ENCODE measurements at places on chromosomes 1 and 21.

GRCh38 chr1:109618661-109619575 lies 498 bp downstream of the GNAT2 start:
- DNase-seq: no peak

- DNase-seq: no peak
Measured at GRCh38 chr21:34534522-34534921, 22.5 kb upstream of the KCNE1 start.

- no peak for DNase-seq
Measured at GRCh38 chr21:16589006-16589898, 859.5 kb downstream of the USP25 start.

DNA sequence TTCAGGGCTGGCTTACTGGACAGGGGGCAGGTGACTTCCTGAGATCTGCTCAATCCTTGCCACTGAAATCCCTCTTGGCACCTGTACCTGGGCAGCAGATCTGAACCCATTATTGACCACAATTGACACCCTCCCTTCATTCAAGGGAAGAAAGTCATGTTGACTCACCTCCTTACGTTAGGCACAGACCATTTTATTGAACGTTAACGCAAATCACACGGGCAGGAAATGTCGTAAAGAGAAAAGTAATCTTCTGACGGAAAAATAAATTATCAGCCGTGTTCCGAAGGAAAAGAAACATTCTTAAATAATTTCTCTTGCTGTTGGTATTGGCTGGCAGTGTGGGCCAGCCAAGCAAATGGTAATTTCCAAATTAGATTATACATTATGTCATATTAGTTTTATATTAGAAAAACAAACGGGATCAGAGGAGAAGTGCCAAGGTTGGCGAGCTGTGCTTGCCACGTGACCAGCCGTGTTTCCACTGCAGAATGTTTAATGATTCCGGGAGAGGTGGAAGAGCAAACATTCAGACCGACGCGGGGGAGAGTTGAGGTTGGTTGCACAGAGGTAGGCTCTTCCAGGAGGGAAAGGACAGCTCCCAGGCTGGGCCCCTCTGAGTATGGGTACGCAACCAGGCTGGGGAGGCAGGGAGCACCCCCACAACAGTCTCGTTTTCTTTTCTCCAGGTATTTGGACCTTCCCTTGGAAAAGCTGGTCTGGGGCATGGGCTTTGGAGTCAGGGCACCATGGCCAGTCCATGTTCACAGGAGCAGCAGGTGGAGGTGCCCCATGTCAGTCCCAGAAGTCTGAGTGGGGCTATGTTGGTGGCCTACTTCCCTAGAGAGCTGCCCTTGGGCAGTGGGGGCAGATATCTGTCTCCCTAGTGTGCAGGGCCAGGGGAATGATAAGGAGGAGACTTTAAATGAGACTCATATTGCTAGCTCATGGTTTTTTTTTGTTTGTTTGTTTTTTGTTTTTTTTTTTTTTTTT lies 121.1 kb downstream of the FOXD2 start:
- no peak for DNase-seq

DNA sequence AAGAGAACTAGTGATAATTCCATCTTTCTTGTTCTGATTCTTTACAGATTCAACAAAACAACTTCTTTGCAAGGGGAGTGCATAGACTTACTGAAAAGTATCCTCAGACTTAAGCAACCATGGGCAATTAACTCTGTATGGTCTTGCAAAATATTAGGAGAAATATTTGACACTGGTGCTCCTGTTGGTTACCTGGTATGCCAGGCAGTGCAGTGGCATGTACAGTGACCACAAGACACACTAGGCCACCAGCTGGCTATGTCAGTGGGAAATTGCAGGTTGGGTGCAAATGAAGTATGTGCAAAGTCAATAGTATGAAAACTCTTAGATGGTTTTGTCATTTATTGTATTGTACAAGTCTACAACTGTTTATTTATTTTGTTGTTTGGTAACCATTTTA lies 34.5 kb downstream of the EPS15 start:
- DNase-seq: no peak

DNA sequence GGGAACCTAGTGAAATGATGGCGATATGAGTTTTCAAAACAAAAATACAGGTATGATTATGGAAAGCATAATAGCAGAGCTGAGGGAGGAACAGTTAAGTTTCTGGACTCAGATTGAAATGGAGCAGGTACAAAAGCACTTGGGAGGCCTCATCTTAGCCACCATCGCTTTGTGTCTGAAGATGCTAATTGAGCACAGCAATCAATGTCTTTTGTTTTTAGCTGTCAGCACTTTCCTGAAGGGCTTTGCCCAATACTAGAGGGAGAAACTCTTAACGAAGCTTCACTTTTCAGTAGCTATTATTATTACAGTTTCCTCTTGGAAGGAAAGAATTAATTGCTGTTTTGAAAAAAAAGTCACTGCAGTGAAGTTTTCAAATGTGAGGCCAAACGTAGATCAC lies 348.7 kb downstream of the RWDD3 start:
- DNase-seq: no peak

GRCh38 chr1:25765923-25766589 lies 33.9 kb upstream of the SELENON start:
- DNase-seq: no peak

GRCh38 chr1:58997060-58997411 lies 213.2 kb upstream of the JUN start:
- DNase-seq: no peak

DNA sequence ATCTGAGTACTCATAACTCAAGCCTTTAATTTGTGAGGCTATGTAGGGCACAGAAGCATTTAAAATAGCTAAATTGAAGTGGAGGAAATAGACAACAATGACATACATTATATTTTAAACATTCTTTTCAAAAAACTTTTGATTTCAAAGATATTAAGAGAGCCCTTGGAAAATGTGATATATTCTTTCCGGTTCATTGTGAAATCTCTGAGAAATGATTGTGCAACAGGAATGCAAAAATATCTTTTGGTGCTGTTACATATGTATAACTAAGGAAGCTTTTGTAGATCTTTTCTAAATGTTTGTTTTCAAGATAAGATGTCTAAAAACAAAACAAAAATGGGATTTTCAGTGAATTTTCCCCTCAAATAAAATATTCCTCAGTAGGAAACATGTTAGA lies 185.2 kb downstream of the LEPR start:
- no peak for DNase-seq

- no peak for DNase-seq
Measured at GRCh38 chr1:236457775-236458174, 63.7 kb downstream of the EDARADD start.

DNA sequence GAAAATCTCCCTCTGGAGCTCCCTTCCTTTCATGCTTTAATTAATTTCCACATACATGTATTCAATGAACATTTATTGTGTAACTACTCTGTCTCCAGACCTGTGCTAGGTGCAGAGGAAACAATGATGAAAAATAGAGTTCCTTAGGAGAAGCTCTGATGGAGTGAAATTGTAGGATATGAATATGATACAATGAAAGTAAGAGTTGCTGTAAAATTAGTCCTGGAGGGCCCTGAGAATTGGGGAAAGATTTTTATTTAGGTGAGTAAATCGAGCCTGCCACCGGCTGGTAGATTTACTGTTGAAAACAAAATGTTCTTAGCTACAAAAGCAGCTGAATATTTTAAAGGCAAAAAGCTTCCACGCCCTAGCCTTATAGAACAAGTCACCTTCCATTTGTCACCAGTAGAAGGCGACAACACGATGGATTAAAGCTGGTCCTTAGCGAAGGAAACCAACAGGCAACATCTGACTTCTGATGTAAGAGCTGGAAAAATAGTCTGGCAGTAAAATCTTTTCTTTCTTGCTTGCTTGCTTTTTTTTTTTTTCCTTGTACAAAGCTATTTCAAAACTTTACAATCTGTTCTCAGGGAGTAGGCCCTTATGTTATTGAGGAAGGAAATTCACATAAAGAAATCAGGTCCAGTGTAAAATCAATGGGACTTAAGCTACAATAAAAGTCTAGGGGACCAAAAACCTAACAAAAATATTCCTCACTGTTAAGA lies 82.0 kb upstream of the ROR1 start:
- no peak for DNase-seq

DNA sequence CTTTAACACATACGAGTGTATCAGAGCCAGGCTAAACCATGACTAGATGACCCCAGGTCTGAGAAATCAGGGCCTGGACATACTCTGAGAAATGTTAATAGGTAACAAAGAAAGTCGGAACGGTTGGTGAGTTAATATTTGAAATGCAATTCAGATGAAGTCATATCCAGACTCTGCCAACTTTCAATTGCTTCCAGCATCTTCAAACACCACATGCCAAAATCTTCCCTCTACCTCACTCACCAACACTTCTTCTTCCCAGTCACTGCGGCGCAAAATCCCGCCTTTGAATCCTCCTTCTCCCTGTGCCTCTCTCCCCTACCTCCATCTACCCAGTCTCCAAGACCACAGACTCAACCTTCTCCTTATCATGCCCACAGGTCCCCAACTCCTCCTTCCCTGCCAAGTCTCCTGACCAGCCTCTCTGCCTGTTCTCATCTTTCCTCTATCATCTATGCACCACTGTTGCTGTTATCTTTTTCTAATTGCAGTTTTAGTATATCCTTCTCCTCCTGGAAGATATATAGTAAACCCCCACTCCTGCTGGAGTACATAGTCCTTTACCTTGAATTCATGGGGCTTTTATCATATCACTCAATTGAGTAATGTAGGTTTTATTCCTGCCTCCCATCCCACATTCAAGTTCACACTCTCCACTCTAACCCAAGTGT lies 41.3 kb downstream of the ZBTB18 start:
- no peak for DNase-seq

DNA sequence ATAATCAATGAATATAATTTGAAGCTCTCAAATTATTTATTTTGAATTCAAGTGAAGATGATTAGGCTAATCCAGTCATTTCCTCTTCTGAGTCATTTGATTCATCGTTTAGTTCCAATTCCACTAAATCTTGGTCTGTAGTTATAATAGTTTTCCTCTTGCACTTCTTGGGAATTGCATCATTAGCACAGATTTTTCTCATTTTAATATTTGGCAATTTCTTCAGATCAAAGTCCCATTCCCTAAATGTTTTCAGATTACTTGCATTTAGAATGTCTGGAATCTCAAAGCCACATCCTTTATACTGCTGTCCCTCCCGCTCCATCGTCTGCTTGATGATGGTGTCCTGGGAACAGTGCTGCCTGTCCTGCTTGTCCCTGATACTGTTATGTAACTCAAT lies 43.5 kb downstream of the MAST2 start:
- no peak for DNase-seq

DNA sequence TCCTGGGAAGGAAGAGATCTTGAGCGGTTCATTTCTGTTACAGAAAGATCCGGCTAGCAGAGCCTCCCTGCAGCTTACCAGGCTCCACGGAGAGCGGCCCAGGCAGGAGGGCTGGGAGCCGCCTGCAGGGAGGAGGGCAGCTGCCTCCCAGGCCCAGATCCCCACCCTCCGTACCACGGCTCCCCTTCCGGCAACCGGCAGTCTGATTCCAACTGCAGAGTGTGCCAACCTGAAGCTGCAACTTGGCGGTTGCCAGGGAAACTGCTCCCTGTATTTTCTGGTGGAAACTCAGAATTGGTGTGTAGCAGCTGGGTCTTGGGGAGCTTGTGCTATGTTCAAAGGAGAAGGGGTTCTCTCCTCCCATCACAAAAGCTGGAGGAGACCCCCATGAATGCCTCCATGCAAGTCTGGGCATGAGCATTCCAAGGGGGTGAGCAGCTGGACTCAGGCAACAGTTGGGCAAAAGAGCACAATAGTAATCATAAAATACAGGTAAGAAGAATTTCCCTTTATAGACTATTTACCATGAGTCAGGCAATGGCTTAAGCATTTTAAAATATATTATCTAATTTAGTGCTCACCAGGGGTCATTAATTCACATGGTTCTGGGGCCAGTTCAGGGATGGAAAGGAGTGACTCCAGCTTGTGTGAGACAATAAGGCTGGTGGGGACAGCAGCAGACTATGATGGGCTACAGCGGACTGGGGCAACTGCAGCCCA lies 46.1 kb upstream of the KAZN start:
- DNase-seq: no peak

DNA sequence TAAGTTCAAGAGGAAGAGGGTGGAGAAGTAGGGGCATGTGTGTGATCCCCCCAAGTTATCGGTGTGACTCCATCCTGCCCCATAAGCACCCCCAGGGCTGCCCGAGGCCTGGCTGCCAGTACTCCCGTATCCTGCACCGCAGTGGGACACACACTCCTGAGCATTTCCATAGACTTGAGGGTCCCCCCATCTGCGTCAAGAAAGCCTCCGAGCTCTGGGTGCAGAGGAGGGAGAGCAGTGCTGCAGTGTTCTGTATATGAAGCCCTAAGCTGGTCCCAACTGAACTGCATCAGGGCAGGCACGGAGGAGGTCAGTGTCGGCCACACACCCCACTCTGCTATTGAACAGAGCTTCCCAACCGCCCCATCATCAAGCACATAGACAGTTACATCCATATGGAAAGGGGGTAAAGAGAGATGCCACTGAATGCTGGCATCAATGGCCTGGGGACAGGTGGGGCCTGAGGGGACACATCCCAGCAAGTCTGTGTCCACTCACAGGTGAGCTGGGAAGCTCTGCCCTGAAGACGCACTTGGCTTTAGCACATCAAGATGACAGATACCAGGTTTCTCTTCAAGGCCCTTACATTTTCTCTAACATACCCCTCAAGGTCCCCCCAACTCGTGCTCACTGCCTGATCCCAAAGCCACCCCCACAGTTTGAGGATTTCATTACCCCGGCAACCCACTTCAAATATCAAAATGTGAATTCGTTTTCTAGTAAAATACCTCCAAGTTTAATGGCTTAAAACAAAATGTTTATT lies 64.3 kb downstream of the EVA1C start:
- DNase-seq: no peak

- no peak for DNase-seq
Measured at GRCh38 chr1:234874291-234875288, 254.0 kb downstream of the TOMM20 start.

DNA sequence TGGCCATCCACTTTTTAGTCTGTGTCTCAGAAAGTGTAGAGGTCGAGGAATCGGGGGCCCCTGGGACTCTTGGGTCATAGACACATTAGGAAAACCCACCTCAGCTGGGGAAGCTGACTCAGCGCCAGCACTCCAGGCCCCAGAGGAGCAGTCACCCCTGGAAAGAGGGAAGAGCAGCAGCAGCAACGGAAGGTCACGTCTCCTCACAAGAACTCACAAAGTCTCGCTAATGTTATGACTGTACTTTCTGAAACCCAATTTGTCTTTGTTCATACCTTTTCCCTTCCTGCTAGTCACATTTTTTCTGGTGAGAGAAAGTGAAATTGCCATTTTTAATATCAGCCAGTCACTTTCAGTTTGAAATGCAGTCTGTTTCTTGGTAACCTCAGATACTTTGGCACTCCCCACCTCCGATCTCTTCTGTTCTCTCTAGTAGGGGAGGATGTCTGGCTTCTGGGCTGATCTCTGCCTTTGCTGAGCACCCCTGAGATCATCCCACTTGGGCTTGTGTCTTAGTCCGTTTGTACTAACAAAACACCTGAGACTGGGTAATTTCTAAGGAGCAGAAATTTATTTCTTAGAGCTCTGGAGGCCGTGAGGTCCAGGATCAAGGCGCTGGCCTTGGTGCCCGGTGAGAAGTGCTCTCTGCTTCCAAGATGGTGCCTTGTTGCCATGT lies 6.0 kb upstream of the NLRP3 start:
- no peak for DNase-seq

DNA sequence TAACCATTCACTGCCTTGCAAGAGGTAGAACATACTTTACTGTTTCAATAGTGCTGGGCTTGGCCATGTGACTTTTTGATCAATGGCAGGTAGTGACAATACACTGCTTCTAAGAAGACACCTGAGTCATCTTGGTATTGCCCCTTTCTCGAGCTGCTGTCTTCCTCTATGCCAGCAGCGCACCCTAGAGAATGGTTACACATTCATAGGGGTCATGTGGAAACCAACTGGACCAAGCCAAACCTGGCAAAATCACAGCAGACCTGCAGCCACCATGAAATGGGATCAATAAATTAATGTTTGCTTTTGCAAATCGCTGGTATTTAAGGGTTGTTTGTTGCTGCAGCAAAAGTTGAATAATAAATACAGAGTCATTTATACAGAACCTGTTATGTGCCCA lies 122.3 kb downstream of the GRIK1 start:
- DNase-seq: no peak
